Stimulated activated CD8-positive, alpha-beta memory T cell treated with anti-CD3 and anti-CD28 coated beads, Interleukin-15, amount 100 ng/mL, for 1 hour (primary cell): ENCODE measurements at places on chromosomes 7 and 10.

DNA sequence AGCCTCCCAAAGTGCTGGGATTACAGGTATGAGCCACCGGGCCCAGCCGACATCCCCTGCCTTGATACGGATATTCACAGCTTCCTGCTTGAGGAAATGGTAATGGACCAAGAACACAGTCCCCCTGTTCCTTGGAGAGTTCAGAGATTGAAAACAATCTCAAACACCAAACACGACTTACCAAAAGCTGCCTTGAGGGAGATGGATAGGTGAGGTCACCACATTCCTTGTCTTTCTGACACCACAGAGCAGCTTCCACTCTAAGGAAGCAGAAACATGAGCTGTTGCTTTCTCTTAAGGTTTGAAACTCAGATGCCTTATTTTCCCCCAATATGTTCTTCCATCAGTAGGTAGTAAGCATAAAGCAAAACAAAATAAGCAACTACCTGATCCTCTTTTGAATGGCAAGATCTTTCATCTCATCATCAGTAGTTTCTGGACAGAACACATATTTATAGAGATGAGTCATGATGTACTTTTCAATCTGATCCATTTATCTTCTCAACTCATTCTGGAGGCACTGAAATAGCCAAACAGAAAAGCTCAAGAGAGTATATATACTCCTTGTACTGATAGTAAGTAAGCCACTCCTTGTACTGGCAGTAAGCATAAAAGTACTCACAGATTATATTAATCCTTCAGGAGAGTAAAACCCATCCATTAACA is 199.1 kb upstream of the KCTD7 start:
- DNase-seq = no peak

- DNase-seq = no peak
Measured at GRCh38 chr10:125093199-125093973, 67.0 kb downstream of the CTBP2 start.

DNA sequence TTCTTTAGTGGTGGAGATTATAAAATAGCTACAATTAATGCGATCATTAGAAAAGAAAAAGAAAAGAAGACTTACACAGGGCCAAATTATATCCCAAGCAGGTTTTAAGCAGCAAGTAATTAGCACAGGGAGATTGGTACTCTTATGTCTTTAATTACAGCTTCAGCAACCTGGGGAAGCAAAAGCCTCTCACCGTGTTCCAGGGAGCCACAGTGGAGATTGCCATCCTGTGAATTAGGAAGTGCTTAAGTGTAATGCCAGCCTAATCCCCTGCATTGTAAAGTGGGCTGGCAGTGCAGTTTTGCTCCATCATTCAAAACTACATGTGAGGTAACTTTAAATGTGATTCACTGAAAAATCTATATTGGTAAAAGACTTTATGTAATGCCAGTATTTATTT is 533.5 kb upstream of the COBL start:
- no peak for DNase-seq

DNA sequence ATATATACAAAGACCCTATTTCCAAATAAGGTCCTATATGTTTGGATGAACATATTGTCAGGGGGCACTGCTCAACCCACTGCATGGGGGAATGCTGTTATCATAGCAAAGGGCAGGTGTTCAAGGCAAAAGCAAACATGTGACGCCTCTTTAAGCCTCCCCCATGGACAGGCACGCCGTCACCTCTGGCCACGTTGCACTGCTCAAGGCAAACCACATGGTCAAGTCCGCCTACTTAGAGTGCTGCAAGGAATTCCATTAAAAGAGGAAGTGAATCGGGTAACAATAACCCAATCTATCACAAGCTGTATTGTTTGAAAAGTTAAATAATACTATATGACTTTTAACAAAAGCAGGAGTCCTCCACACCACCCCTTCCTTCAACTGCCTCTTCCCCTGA is 8.8 kb upstream of the CALD1 start:
- DNase-seq = no peak

GRCh38 chr7:37434529-37434928 is 14.1 kb downstream of the ELMO1 start:
- no peak for DNase-seq

GRCh38 chr7:155489862-155490696 is 32.1 kb downstream of the EN2 start:
- no peak for DNase-seq

DNA sequence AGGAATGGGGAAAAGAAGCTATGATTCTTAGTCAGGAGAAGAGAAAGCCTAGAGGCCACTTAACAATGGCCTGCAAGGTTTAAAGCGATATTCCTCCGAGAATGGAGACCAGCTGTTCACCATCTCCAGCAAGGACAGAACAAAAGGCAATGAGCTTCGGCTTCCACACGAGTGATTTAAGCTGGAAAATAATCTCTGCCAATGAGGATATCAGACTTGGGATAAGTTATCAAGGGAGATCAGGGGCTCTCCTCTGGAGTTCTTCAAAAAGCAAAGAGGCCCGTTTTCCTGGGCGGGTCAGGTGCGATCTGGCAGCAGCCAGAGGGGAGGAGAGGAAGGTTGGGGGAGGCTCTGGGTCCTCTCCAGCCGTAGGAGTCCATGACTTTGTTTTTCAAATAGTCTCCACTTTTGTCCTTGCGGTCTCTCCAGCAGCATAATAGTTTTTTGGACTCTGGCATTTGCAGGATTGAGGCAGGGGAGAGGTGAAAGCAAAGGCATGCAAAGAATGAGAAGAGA is 211.3 kb downstream of the SKIDA1 start:
- no peak for DNase-seq

- DNase-seq = no peak
Measured at GRCh38 chr10:12796401-12797160, 204.9 kb downstream of the CCDC3 start.
